ENCODE measurements at places on chromosomes 11 and 22. TPM values are rescaled to one million over a fixed set of nuclear protein-coding genes. Genes with fewer than 3 reads are reported as not detected.

The PKP3 gene
- not detected for total RNA-seq

The FOLH1 gene
- total RNA-seq: not detected

The ZNF280B gene
- 1.2 TPM for total RNA-seq

The C11orf65 gene
- total RNA-seq: 0.31 TPM

The CDON gene
- 1.2 TPM for total RNA-seq

The DENND5A gene
- total RNA-seq: 284 TPM

The SCN2B gene
- total RNA-seq: not detected

The CSRP3 gene
- not detected for total RNA-seq

The CRYBB2 gene
- not detected for total RNA-seq

The L3MBTL2 gene
- 8.9 TPM for total RNA-seq

The FHIP1B gene
- total RNA-seq: 27.6 TPM

The OR51I1 gene
- not detected for total RNA-seq

The ALDH3B1 gene
- 19.6 TPM for total RNA-seq

The OR56B1 gene
- total RNA-seq: 0.42 TPM

The E2F8 gene
- total RNA-seq: 0.10 TPM

The LYVE1 gene
- under 0.01 TPM for total RNA-seq

The FAM89B gene
- total RNA-seq: 18.1 TPM

Measured in mononuclear cell (primary cell).